ENCODE measurements at places on chromosomes 6 and 20. TPM values are rescaled to one million over a fixed set of nuclear protein-coding genes. Genes with fewer than 3 reads are reported as not detected.

NKX2-4 gene
- total RNA-seq: not detected

HS3ST5 gene
- total RNA-seq: 0.95 TPM

TNXB gene
- total RNA-seq: 14.6 TPM

PSMB8 gene
- total RNA-seq: 0.29 TPM

OXT gene
- not detected for total RNA-seq

CCN5 gene
- total RNA-seq: not detected

TP53TG5 gene
- not detected for total RNA-seq

GRCh38 chr20:8089668-8090067 lies 42.4 kb upstream of the PLCB1 start:
- DNase-seq: no peak

- no peak for DNase-seq
Measured at GRCh38 chr6:44116641-44117382, 10.4 kb downstream of the MRPL14 start.

GRCh38 chr6:113457751-113458150 lies 399.4 kb upstream of the MARCKS start:
- no peak for DNase-seq

- DNase-seq: no peak
Measured at GRCh38 chr20:63233061-63233344, 2.7 kb upstream of the BIRC7 start.

GRCh38 chr6:135173242-135173988 lies 7.7 kb upstream of the MYB start:
- DNase-seq: no peak

DNA sequence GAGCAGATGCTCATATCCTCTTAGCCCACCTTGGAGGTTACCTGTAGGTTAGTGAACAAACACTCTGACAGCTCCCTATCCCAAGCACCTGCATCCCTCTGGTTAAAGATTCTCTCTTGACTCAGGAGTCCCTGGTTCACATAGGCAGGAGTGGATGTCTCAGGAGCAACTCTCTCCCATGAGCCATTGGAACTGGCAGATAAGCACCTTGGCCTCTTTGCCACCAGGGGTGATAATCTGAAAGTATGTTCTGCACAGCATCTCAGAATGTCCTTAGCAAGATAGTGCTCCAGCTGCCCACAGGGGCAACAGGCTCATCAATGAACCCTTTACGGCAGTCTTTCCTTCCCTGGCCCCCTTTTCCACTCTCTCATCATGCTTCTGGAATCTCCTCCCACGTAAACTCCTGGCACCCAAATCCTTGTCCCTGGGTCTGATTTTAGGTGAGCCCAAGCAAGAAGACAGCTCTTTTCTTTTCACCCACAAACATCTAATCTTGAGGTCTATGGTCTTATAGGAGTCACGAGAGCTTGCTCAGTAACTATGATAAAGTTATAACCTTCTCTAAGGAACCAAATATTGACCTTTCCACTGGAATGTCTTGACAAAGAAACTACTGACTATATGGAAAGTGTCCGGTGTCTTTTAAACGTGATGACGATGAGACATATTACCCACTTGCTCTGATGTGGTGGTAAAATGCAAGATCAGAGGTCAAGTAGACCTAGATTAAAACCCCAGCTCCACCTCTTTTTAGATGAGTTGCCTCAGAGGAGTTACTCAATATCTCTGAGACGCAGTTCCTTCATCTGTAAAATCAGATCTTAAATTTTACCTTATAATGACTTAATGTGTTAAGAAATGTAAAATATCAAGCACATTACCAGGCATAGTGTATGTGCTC lies 39.8 kb upstream of the ISM1 start:
- DNase-seq: no peak

DNA sequence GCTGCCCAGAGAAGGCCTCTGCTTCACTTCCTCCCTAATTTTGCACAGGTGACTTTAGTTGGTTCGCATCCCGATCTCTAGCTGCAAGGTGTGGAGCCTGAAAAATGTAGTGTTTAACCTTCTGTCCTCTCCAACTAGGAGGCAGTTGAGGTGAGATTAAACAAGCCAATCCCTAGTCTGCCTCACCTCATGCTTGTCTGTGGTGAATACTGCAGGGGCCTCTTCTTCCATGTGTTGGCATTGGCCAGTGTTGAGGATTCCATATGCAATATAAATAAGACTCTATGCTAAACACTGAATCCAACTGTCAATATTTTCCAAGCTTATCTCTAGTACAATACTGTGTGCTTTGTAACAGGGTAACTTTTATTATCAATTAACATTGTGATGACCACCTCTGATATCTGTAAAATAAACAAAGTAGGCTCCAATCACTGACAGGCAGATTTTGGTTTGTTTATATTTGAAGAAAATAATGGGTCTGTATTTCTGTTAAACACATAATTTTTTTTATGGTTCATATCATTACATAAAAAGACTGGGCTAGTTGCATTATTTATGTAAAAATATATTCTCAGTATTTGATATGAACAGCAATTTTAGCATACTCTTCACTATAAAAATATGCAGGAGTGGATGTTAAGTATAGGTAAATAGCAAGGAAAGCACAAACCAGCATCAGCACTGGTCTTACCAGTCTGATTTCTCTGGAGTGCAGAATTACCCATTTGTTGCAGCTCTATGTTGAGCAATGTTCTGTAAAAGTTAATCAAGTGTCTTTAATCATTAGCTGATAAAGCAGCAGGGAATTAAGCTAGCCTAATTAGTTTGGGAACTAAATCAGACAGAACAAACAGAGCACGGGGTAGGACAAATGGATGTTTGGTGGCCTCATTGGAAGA lies 74.0 kb downstream of the ANKRD6 start:
- no peak for DNase-seq

DNA sequence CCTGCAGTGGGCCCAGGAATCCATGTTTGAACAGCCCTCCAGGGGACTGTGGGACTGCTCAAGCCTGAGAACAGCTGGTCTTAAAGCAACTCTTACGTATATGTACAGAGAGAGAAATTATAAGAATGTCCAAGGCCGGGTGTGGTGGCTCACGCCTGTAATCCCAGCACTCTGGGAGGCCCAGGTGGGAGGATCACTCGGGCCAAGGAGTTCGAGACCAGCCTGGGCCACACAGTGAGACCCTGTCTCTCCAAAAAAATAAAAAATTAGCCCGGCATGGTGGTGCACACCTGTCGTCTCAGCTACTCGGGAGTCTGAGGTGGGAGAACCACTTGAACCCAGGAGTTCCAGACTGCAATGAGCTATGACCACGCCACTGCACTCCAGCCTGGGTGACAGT lies 134.0 kb downstream of the DTNBP1 start:
- DNase-seq: no peak

- DNase-seq: no peak
Measured at GRCh38 chr6:141421378-141421777, 711.3 kb upstream of the GJE1 start.

DNA sequence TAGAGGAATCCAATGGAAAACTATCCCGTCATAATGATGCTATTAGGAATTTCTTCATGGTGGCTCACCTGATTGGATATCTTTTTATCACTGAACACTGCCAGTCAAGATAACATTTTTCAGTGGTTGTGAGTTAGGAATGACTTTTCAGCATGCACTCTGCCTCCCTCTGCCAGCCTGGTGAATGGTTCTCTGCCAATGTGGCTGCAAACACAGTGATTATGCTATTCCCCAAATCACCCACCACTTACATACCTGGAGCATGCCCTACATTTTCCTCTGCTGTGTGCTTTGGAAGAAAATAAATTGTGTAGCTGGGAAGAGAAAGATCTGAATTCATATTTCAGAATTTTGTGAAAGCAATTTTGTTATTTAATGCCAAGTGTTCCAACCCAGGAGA lies 102.6 kb upstream of the LAMP5 start:
- no peak for DNase-seq

- no peak for DNase-seq
Measured at GRCh38 chr20:61737812-61738443, 327.8 kb downstream of the TAF4 start.

DNA sequence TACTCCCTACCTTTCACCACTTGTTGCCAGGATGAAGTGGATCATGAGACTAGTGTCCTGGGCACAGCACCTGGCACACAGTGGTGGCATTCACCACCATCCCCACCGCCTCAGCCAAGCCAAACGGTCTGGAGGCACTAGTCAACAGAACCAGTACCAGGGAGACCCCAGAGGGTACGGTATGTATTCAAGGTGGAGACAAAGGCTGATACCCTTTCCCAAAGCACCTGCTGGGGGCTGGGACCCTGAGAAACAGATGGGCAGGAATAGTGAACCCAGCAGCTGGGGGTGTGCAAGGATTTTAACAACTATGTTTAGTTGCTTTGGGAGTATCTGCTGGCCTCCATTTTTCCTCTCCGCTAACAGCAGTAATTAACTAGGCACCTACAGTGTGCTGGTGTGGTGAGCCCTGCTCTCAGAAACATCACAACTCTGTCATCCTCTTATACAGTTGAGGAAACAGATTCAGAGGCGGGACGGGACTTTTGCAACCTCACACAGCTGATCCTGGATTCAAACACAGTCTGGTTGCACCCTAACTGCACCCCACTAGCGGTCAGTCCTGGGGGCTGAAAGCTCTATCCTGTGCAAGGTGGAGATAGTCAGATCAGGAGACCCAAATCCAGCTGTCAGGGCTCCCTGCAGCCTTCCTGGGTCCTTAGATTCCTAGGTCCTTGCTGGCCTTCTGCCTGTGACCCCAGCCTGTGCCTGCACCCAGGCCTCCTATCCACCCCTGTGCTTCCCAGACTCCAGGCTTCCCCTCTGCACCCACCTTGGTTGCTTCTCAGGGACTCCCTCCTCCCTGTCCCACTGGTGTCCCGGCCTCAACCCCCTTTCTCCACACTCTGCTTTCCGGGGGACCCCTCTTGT lies 1.2 kb downstream of the SNTA1 start:
- DNase-seq: no peak

DNA sequence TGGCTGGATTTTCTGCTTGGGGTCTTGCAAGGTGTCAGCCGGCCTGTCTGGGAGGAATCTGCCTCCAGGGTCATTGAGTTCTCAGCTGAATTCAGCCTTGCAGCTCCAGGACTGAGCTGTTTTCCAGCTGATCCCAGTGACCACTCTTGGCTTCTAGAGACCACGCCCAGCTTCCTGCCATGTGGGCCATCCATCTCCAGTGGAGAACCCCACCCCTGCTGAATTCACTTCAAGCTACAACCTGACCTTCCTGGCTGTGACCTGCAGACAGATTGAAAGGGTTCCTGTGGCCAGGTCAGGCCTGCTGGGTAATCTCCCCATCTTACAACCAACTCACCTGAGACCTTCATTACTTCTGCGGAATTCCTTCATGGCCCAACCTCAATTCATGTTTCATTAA lies 26.5 kb upstream of the SYNDIG1 start:
- DNase-seq: no peak

DNA sequence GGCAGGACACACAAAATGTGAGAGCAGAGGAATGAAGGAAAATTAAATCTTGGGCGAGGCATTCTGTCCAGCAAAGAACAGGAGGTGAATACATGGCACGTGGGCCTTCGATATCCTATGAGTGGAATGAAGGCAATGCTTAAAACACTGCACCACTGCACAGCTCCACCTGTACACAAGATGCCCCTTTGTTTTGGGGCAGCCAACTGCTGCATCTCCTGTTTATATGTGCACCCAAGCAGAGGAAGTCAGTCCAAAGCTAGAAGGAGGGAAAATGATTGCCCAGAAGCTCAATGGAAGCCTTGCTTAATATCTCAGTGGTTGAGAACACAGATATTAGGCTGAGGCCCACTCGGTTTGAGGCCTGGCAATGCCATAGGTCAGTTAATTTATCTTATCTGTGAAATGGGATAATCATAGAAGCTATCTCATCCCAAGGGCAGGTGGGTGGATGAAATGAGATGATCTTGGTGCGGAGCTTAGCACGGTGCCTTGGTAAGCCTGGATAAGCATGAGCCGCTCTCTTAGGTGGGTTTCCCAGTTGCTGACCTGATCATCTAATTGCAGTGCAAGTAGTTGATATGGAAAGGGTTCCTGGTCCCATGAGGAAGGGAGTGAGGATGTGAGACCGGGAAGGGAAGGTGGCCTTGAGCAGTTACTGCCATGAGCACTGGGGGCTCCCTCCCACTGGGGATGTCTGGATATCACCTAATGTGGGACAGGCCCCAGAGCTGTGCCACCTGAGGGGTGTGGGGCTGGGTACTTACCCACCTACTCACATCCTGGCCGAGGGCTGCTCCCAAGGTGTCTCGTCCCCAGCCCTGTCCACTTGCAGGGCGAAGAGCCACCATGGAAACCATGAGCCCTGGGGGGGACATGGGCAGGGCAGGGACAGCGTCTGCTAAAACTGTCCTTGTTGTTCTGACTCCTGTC lies 9.9 kb downstream of the BANF2 start:
- no peak for DNase-seq

GRCh38 chr6:35197196-35197595 lies 16.6 kb upstream of the SCUBE3 start:
- no peak for DNase-seq

GRCh38 chr6:34556493-34556892 lies 364 bp upstream of the SPDEF start:
- no peak for DNase-seq

Data from progenitor cell of endocrine pancreas (in vitro differentiated cells).